ENCODE measurements at places on chromosomes 3 and 15.

- DNase-seq: no peak
Measured at GRCh38 chr15:53739651-53740050, 19.8 kb downstream of the WDR72 start.

DNA sequence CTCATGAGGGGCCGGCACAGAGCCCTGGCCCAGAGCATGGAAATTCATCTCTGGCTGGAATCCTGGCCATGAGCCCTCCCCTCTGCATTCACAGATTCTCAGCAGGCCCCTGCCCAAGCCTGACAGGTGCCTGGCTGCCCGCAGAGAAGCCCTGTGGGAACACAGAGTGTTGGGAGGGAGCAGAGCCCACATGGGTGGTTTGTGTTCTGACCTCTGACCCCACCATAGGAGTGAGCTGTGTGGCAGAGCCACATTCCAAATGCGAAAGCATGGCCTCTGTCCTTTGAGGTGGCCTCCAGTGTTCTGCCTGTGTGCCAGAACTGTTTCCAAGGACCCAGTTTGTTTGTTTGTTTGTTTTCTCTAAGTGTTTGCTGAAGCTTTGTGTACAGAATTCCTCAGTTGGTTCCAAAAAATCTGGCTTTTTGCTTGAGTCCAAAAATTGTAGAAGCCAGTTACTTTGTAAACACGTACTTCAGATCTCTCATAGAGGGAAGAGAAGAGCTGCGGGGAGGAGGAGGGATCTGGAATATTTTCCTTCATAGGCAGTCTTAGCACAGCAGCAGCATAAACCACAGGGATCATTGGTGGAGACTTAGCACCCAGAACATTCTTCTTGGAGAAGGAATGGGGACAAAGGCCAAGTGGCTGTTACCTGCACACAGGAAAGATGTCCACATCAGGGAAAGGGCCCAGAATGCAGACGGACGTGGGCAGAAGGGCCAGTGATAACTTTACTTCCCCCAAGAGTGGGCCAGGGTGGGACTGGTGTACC is 36.0 kb downstream of the GRAMD2A start:
- DNase-seq: no peak

DNA sequence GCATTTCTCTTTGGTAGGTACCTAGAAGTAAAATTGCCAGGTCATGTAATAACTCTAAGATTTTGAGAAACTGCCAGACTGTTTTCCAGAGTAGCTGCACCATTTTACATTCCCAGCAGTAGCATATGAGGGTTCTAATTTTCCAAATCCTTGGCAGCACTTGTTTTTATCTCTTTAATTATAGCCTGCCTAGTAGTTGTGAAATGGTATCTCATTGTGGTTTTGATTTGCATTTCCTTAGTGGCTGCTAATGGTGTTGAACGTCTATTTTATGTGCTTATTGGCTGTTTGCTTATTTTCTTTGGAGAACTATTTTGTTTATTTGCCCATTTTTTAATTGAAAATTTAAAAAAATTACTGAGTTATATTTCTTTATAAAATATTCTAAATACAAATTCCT is 117.9 kb downstream of the TCF12 start:
- peak; percentile 28 for DNase-seq

DNA sequence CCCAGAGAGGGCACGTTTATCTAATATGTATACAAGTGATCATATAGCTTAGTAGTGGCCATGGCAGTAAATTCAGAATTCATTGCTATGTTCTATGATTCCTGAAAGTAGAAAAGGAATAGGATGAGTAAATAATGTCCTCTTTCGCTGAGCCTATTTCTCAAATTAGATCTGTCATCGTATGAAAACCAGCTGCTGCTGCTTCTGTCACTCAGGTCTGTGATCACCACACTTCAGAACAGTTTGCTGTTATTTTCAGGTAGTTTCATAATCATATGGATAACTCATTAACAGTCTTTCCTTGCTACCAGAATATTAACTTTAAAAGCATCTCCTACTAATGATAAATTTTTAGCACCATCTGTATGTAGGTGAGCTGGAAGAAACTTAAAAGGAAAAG is 289.1 kb upstream of the AZI2 start:
- no peak for DNase-seq

- DNase-seq: peak; percentile 13
Measured at GRCh38 chr3:3366386-3366785, 186.9 kb upstream of the CRBN start.

GRCh38 chr15:74957476-74958035 is 984 bp upstream of the RPP25 start:
- no peak for DNase-seq

DNA sequence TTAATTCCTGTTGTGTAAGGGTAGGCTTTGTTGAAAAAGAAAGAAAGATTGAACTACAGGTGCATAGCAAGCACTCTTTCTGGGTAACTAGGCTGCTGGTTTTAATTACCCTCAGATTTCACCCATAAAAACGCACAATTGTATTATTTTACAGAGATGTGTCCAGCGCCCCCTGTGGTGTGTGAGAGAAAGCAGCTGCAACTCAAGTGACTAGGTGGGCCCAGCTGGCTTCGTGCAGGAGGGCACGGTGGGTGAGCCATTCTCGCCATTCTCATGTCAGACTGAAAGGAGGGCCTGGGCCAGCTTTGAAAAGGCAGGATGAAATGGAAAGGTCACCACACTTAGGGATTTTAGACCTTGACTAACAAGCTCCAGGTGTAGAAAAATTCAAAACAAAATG is 122.6 kb downstream of the LRIG1 start:
- peak; percentile 34 for DNase-seq

- peak; percentile 97 for DNase-seq
Measured at GRCh38 chr15:91478717-91479191, 374.8 kb upstream of the SLCO3A1 start.

- DNase-seq: peak; percentile 87
Measured at GRCh38 chr3:159828542-159828943, 160.1 kb upstream of the IL12A start.

DNA sequence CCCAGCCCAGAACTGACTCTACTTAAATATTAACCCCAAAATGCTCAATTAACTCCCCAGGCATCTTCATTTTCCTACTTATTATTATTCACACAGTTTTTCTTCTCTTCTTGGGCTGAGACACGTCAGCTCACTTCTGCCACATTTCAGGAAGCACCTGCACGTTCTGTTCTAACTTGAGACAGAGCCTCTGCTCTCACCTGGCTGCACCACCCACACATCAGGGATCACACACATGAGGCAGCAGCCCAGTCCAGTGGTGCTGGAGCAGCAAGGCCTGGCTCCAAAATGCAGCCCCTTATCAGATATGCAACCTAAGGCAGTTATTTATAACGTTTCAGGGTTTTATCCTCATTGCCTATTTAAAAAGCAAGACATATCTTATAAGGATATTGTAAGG is 127.5 kb downstream of the OSBPL10 start:
- DNase-seq: no peak

DNA sequence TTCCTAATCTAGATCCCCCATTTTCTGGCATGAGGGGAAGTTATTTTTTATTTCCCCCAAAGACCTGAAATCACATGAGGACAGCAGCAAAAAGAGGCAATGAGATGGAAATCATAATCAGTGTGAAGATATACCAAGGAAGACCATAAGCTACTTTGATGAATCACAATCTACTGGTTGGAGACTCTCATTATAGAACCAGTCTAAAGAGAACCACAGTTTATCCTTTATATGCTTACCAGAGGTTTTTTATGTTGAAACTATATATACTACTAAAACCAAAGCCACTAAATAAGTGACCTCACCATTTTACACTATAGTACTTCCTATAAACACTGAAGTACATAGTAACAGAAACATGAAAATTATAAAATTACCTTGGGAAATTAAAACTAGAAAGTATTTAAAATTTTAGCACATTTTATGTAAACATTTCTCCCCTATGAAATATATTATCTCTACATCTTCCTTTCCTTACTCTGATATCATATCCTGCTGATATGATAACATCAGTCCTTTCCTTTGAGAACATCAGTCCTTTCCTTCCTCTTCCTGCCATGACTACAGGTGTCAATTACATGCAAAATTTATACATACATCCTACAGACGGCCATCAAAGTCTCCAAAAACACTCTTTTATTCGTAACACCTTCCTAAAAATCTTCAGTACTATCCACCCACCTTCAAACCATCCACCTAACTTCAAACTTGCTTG is 71.8 kb downstream of the PHC3 start:
- DNase-seq: no peak

DNA sequence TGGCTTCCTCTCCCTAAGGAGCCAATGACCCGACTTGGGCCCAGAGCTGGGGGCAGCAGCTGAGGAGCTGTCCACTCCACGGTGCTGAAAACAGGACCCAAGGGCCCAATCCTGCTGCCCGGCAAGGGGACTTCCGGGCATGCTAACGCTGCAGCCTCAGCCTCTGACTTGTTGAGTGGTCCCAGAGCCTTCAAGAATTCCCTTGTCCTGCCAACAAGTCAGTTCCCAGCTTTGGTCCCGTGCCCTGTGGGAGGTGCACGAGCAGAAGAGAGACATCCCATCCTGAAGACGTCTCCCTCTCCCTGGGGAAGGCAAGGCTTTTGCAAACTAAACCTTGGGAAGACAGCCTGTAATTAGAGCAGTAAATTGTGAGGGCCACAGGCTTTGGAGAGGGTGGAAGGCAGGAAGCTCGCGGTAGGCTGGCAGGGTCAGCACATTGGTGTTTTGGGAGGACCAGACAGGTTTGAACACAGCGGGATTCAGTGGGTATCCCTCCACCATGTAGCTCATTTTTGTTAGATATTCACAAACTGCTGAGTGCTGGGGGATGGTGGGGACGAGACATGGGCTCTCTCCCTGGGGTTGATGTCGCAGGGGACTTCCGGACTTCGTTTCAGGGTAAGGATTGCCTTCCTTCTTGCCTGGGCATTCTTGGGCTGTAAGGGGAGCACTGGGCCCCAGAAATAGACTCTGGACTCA is 29.8 kb upstream of the PRR23E start:
- peak; percentile 32 for DNase-seq

GRCh38 chr3:144307951-144308350 is 336.3 kb downstream of the DIPK2A start:
- DNase-seq: no peak

GRCh38 chr3:126530171-126531050 is 6.5 kb downstream of the CHST13 start:
- DNase-seq: peak; percentile 96

DNA sequence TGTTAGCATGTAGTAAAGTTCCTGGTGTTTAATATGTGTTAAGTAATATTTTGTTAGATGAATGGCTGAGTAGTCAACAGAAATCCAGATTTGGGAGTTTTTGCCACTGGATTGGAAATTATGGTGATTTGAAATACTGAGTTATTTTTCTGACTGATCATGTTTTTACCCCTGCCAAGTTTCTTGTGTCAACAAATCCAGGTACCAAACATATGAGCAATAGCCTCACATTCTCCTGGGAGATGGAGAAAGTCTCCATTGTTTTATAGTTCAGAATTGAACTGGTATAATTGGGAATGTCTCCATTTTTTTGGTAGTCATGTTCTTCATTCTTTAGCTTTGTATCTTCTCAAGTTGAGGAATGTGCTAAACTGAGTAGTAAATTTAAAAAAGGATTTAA is 767.2 kb upstream of the LMCD1 start:
- no peak for DNase-seq

DNA sequence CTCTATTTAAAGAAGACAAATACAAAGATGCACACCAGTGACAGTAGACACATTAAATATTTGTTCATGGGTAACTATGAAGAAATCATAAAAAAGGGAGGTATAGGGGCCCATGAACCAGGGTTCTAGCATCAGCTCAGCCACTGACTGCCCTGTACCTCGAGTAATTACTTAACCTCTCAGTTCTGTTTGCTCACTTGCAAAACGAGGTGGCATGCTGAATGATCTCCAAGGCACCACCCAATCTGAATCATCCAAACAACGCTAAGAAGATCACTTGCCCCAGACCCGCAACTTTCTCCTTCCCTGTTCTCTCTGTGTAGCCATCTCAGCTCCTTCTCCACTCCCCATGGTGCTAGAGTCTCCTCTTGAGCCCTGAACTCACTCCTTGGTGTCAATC is 374.7 kb downstream of the VPS13C start:
- no peak for DNase-seq

DNA sequence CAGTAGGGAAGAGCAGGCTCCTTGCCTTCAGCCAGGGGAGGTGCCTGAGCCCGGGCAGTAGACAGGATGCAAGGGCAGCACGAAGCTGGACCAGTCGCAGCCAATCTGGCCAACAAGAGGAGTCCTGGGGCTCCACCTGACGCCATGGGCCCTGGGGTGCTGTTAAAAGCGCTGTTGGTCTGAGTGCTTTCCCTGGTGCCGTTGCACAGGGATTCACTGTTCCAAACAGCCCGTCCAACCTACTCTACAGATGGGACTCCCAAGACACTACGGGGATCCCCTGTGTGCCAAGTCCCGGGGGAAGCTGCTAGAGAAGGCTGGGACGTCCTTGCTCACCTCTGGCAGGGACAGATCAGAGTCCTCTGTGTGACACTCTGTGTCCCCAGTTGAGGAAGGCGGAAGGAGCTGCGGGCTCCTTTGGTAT is 632 bp downstream of the CTSH start:
- no peak for DNase-seq

DNA sequence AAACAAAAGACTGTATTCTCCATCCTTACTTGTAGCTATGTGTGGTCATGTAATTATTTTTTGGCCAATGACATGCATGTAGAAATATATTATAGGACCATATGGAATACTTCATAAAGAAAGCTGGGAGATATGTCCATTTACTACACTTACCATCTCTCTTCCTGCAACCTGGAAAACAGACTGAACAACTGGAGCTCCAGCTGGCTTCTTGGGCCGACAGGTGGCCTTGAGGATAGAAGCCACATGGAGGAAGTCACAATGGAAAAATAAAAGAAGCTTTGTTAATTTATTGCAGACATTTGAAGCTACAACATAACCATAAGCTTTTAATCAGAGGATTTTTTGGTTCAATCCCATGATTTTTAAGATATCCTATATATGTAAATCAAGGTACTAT is 167.9 kb upstream of the CBLB start:
- DNase-seq: no peak

DNA sequence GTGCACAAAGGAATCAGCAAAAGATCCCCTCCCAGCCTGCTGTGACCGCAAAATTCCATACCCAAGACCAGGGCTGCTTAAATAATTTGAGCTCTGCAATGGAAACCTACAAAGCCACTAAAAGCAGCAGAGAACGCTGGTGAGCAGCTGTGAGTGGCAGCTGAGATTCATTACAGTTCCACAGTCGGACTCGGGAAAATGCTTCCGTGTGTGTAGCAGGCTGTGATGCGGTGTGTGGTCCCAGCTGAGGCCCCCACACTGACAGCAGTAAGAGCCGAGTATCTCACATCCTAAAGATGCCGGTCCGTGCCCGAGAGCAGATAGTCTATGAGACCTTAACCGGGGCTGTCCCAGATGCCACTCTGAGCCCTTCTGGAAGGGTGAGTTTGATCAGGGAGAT is 37.4 kb downstream of the TM2D3 start:
- DNase-seq: no peak

DNA sequence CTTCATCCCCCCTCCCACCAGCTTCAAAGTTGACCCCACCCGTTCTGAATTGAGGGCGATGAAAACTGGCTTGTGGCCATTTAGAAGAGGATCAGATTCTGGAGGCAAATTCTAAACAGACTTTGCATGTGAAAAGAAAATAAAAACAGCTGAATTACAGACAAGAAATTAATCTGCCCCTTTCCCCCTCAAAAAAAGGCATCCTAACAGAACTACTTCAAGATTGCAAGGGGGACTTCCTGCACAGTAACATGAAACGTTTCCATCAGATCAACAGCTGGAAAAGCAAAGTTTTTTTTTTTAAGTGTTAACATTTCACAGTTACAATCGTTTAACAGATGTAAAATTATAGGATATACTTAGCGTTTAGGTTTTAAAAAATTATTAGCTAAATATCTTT is 229.3 kb downstream of the RORA start:
- DNase-seq: no peak
